ENCODE measurements at places on chromosomes 4 and X.

- no peaks in the 10 kb centered on the region for H3K27me3 ChIP-seq
- H3K4me3 ChIP-seq: no peak overlapping the region
- H3K4me1 ChIP-seq: no peaks in the 10 kb centered on the region
- H3K27ac ChIP-seq: no peak overlapping the region
- no peak for DNase-seq
Observed at GRCh38 chr4:148730766-148731165, 288.6 kb upstream of the NR3C2 start.

DNA sequence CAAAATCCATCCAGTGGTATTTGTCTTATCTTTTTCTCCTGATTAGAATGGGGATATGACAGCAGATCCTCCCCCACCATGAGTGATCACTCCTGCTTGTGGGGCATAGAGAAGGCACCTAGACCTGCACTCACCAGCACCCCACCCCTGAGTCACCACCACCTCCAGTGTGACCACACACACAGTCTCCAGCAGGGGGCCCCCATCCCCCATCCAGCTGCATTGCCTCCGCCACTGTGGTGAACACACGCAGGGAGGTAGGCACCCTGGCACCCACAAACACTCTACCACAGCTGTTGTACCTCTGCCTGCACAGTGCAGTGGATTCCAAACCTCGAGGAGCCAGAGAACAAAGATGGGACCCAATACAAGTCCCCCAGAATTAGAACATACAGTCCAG, 9.0 kb upstream of the MAGEA8 start:
- H3K4me1 ChIP-seq: peaks cover 14% of the 10 kb centered on the region
- DNase-seq: peak; percentile 52
- no peak overlapping the region for H3K27ac ChIP-seq
- H3K27me3 ChIP-seq: peaks cover 18% of the 10 kb centered on the region
- H3K4me3 ChIP-seq: no peak overlapping the region
- no peaks in the 10 kb centered on the region for H3K36me3 ChIP-seq

DNA sequence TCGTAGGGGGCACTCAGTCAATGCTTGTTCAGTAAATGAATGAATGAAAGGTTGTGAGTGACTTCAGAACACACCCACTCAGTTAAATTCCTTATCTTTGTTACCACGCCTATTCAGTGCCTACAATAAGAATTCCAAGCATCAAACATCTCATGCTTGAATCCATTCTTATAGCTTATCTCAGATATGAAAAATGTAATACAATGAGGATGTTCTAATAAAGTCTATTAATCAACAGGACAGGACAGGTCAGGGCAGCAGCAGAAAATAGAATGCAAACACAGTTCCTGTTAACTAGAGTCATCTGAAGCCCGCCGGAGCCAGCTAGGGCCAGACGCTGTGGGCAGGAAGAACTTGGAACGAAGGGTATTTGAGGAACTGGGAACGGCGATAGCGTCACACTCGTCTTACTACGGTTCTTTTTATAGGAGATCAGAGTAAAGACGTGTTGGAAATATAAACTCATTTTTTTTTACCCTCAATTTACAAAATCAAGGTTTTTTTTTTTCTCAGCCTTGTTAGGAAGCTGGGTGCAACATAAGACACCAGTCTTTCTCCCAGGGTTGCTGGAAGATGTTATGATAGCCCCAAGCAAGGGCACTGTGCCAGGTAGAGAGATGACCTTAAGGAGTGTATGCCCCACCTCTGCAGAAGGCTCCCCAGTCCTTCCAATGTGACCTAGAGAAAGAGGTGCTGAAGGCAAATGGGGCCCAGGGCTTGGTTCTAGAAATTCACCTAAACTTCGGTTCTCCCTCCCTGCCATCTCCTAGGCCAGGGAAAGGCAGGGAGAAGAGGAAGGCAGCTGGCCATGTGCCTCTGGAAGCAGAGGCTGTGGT, 48.3 kb downstream of the SEL1L3 start:
- H3K27ac ChIP-seq: no peak overlapping the region
- no peaks in the 10 kb centered on the region for H3K27me3 ChIP-seq
- H3K4me3 ChIP-seq: no peak overlapping the region
- DNase-seq: no peak
- H3K4me1 ChIP-seq: peaks cover 4% of the 10 kb centered on the region
- peaks cover 22% of the 10 kb centered on the region for H3K36me3 ChIP-seq

DNA sequence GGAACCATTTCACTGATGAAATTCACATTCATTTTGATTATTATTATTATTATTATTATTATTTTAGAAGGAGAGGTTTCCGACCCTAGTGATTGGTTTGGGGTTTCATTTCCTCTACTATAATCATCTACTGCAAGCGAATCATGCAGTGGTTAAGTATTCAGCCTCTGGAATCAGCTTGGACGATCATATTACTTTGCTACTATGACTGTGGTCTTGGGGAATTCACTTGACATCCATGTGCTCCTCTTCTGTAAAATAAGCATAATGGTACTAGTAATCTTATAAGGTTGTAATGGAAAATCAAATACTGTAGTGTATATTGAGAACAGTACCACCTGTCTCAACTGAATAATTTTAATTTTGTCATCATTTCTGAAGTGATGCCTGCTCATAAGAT, 132.1 kb upstream of the SLC4A4 start:
- H3K4me1 ChIP-seq: no peaks in the 10 kb centered on the region
- peaks cover 7% of the 10 kb centered on the region for H3K27me3 ChIP-seq
- no peaks in the 10 kb centered on the region for H3K36me3 ChIP-seq
- no peak overlapping the region for H3K4me3 ChIP-seq

- peak overlapping the region; percentile 60 for H3K4me3 ChIP-seq
- peak; percentile 26 for DNase-seq
- peaks cover 55% of the 10 kb centered on the region for H3K36me3 ChIP-seq
- H3K4me1 ChIP-seq: peaks cover 52% of the 10 kb centered on the region
- peak overlapping the region; percentile 92 for H3K27ac ChIP-seq
Observed at GRCh38 chrX:40065296-40066046, 32.3 kb downstream of the BCOR start.

DNA sequence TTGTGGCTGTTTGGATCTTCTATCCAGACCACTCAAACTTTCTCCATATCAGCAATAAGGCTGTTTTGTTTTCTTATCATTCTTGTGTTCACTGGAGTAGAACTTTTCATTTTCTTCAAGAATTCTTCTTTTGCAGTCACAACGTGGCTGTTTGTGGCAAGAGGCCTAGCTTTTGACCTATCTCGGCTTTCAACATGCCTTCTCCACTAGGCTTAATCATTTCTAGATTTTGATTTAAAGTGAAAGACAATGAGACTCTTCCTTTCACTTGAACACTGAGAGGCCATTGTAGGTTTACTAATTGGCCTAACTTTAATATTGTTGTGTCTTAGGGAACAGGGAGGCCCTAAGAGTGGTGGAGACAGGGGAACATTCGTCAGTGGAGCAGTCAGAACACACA, 19.1 kb downstream of the FGF2 start:
- peaks cover 9% of the 10 kb centered on the region for H3K4me1 ChIP-seq
- no peak for DNase-seq
- peaks cover 11% of the 10 kb centered on the region for H3K27me3 ChIP-seq
- peaks cover 7% of the 10 kb centered on the region for H3K36me3 ChIP-seq

- DNase-seq: no peak
- H3K4me3 ChIP-seq: no peak overlapping the region
- no peaks in the 10 kb centered on the region for H3K27me3 ChIP-seq
- H3K4me1 ChIP-seq: no peaks in the 10 kb centered on the region
- H3K27ac ChIP-seq: no peak overlapping the region
Observed at GRCh38 chr4:176671532-176671931, 121.2 kb downstream of the VEGFC start.

DNA sequence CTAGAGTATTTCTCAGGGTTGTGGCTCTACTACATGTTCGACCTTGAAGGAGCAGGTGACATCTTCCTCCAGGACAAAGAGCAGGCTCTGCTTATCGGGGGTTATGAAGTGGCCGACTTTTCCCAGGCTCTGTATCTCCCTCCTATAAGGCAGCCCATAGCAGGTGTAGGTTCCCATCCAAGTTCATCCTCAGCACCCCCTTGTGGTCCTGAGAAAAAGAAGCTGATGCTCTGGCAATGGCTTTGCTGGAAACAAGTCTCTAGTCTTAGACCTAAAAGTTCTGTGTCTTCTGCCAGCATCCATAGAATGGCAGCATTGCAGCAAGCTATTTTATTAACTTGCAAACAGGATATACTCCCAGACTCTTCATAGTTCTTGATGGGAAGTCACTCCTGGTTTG, 836.6 kb upstream of the PRKX start:
- H3K36me3 ChIP-seq: no peaks in the 10 kb centered on the region
- H3K27me3 ChIP-seq: no peaks in the 10 kb centered on the region
- no peak overlapping the region for H3K4me3 ChIP-seq
- H3K27ac ChIP-seq: no peak overlapping the region

DNA sequence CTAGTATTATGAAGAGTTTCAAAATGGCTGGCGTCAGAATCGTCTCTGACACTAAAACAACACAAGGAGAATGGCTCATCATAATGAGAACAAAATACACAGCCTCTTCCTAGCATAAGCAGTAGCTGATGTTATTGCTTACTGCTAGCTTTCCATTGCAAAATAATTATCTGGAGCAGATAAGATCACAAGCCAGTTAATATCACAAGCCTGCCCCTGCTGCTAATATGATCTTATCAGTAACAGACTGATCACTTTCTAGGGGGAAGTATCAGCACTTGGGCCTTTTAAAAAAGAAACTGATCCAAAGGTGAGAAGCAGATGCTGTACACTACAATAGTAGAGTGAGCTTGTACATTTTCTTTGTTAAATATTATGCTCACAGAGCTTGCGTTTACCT, 554.8 kb upstream of the PABPC4L start:
- no peak overlapping the region for H3K4me3 ChIP-seq
- DNase-seq: no peak
- H3K4me1 ChIP-seq: no peaks in the 10 kb centered on the region
- H3K36me3 ChIP-seq: no peaks in the 10 kb centered on the region
- no peaks in the 10 kb centered on the region for H3K27me3 ChIP-seq

GRCh38 chr4:142416711-142417275, 429.3 kb downstream of the INPP4B start:
- H3K36me3 ChIP-seq: peaks cover 2% of the 10 kb centered on the region
- H3K27me3 ChIP-seq: no peaks in the 10 kb centered on the region
- H3K4me3 ChIP-seq: peak overlapping the region; percentile 50
- H3K27ac ChIP-seq: peak overlapping the region; percentile 91
- no peak for DNase-seq

GRCh38 chrX:47293106-47293505, 60.3 kb downstream of the USP11 start:
- no peak overlapping the region for H3K4me3 ChIP-seq
- no peaks in the 10 kb centered on the region for H3K36me3 ChIP-seq
- peaks cover 1% of the 10 kb centered on the region for H3K27me3 ChIP-seq
- H3K4me1 ChIP-seq: no peaks in the 10 kb centered on the region
- DNase-seq: no peak

- peaks cover 27% of the 10 kb centered on the region for H3K36me3 ChIP-seq
- H3K4me1 ChIP-seq: peaks cover 35% of the 10 kb centered on the region
- H3K4me3 ChIP-seq: no peak overlapping the region
- no peak overlapping the region for H3K27ac ChIP-seq
- no peaks in the 10 kb centered on the region for H3K27me3 ChIP-seq
- no peak for DNase-seq
Observed at GRCh38 chr4:185421366-185422124, 4.2 kb downstream of the UFSP2 start.

DNA sequence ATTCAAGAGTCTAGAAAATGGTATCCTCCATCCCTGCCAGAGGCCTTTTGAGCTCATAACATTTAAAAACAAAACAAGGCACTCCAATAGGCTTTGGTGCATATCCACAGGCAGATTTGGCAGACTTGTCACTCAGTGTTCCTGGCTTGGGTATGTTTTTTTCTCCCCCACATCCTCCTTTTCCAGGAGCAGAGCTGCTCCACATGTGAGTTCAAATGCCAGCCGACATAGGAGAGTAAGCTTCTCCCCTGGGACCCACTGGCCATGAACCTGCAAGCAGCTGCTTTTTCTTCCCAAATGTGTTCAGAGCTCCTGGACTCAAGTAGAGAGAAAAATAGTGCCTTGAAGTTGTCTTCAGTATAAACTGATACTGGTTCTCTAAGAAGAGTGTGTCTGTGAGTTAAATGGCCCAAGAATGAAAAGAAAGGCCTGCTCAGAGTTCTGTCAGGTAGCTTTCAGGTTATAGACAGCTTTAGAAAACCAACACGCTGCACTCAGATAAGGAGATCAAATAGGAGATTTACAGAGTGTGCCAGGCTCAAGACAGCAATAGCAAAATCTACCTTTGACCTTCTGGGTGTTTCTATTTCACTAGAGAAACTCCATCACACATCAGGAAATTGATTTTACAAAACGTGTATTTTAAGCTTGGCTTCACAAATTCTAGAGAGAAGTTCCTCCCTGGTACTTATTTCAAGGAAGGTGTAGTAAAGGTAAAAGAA, 162.5 kb upstream of the GALNT7 start:
- H3K27ac ChIP-seq: no peak overlapping the region
- H3K4me1 ChIP-seq: no peaks in the 10 kb centered on the region
- H3K4me3 ChIP-seq: no peak overlapping the region
- no peaks in the 10 kb centered on the region for H3K36me3 ChIP-seq
- no peak for DNase-seq
- H3K27me3 ChIP-seq: peaks cover 6% of the 10 kb centered on the region

- no peak overlapping the region for H3K27ac ChIP-seq
- no peaks in the 10 kb centered on the region for H3K4me1 ChIP-seq
- no peak overlapping the region for H3K4me3 ChIP-seq
- DNase-seq: no peak
Observed at GRCh38 chrX:110989447-110989846, 106.5 kb upstream of the PAK3 start.

GRCh38 chrX:30150196-30150895, 65.0 kb upstream of the MAGEB2 start:
- H3K27ac ChIP-seq: no peak overlapping the region
- DNase-seq: no peak
- H3K4me3 ChIP-seq: no peak overlapping the region
- H3K27me3 ChIP-seq: no peaks in the 10 kb centered on the region
- H3K4me1 ChIP-seq: no peaks in the 10 kb centered on the region
- no peaks in the 10 kb centered on the region for H3K36me3 ChIP-seq

DNA sequence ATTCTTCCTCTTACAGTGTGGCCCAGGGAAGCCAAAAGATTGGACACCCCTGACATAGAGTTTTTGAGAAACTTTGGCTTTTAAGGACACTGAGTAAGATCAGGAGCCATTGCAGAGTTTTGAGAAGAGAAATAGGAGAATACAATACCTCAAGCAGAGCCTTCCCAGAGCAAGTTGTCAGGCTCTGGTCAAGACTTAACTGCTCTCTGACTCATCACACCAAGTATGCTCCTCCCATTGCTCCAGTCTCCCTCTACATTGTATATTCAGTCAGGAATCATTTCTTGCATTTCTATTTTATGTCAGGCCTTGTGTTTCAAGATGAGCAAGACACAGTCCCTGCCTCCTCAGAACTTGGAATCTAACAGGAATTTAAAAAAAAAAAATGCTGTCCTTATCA, 176.4 kb upstream of the FMR1 start:
- H3K27ac ChIP-seq: no peak overlapping the region
- peaks cover 6% of the 10 kb centered on the region for H3K27me3 ChIP-seq

DNA sequence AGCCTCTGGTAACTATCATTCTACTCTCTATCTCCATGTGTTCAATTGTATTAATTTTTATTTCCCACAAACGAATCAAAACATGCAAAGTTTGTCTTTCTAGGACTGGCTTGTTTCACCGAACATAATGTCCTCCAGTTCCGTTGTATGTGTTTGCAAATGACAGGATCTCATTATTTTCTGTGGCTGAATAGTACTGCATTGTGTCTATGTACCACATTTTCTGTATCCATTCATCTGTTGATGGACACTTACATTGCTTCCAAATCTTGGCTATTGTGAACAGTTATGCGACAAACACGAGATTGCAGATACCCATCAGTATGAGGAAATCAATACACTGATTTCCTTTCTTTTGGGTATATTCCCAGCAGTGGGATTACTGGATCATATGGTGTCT, 8.4 kb upstream of the LDOC1 start:
- H3K27ac ChIP-seq: no peak overlapping the region
- no peaks in the 10 kb centered on the region for H3K27me3 ChIP-seq
- no peak for DNase-seq
- no peaks in the 10 kb centered on the region for H3K4me1 ChIP-seq
- no peak overlapping the region for H3K4me3 ChIP-seq

Data from activated T-helper 1 cell treated with anti-CD3 and anti-CD28 coated beads, Interleukin-12 subunit alpha, Interleukin-12 subunit beta, Interleukin-2, Interleukin-4 antibody, amounts not matched to agents 30 ng/mL and 10 ng/mL and 1 ng/mL, durations not matched to agents 14 hours and 24 hours and 36 hours (primary cell).